ENCODE measurements at places on chromosomes 1 and 21. TPM values are rescaled to one million over a fixed set of nuclear protein-coding genes. Genes with fewer than 3 reads are reported as not detected.

- DNase-seq: no peak
These were observed 55.5 kb upstream of the DNAJC6 start for GRCh38 chr1:65253800-65254319.

DNA sequence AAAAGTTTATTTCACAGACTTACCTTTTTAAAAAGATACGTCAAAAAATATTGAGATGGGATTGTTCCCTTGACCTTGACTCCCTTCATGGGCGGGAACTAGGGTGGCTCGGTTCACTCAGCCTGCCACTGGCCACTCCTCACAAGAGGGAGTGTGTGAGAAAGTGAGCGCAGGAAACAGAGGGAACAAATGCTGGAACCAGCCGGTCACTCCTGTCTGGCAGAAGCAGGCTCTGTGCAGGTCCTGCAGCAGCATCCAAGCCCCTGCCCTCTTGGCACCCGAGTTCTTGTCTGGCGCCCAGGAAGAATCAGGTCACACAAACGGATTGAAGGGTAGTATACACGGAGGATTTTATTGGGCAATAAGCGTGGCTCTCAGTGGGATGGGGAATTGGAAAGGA is 58.9 kb downstream of the ZNF648 start:
- no peak for DNase-seq

GRCh38 chr1:236108027-236108648 is 34.2 kb upstream of the GPR137B start:
- no peak for DNase-seq

The PRAMEF4 gene
- polyA plus RNA-seq: not detected

The LCE3E gene
- not detected for polyA plus RNA-seq
